Esophagus muscularis mucosa (tissue), 4 donors: ENCODE measurements at places on chromosomes 13 and 19.

DNA sequence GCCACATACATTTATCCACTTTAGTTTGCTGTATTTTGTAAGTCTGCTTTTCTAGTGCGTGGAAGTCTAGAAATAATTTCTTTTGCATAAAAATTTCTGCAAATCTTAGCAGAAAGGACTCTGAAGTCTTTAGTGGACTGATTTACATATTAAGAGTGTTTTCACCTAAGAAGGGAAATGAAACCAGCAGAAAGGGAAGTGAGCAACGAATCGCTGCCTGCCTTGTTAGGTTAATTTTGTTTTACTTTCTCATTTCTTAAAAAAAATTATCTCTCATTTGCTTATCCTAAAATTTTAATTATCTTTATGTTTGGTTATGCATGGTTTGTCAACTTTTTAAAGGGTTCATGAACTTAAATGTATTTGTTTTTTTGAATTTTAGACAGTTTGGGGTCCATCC, 767 bp upstream of the GPR18 start:
- no peak for DNase-seq

DNA sequence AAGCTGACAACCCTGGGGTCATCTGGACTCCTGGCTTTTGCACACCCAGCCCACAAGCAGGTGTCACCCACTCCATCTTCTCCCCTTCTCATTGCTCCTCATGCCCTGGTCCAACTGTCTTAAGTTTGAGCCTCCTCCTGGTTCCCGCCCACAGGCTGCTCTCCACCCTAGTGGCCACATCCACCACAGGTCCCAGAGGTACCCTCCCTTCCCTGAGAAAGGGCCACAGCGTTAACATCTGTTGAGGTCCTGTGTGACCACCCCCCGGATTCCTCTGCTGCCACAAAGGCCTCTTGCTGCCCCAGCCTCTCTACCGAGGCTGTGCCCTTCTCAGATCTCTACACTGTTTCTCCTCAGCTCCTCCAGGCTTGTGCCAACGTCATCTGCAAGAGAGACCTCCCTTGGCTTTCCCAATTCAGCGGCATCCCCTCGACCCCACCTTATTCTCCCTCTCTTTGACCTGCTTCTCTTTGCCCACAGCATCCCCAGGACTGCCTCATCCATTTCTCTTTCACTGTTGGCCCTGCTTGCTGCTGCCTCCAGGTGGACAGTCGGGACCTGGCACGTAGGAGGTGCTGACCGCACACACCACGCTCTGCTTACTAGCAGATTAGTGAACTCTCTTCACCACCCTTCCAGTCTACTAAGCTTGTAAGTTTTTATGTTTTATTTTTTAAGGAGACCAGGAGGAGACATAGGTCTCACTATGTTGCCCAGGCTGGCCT, 33.3 kb downstream of the SUGP2 start:
- DNase-seq = no peak

GRCh38 chr19:41753936-41754529, 1.3 kb upstream of the CEACAM6 start:
- DNase-seq = no peak

- no peak for DNase-seq
Measured at GRCh38 chr19:35476149-35476548, 14.1 kb downstream of the KRTDAP start.

DNA sequence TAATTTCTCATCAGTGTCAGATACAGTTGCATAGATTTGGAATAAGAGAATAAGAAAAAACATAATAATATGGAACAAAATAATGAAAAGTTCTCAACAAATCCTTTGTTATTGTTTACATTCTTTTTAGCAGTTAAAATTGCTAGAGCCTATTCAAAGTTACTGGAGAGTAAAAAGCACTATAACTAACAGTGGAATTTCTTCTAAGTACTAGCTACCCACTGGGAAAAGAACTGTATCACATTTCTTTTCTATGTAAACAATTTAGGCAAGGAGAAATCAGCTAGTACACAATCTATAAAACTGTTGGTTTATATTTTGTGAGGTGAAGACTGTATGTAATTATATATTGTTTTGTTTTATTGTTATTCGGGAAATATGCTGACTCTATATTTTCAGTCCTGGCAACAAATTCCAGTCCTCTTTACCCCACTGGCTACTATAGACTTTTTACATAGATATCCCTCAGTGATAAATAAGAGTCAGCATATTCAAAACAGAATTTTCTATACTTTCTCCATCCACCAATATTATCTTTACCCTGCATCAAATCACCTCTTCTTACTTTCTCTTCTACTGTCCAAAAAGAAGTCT, 222.0 kb downstream of the PCDH9 start:
- DNase-seq = no peak

DNA sequence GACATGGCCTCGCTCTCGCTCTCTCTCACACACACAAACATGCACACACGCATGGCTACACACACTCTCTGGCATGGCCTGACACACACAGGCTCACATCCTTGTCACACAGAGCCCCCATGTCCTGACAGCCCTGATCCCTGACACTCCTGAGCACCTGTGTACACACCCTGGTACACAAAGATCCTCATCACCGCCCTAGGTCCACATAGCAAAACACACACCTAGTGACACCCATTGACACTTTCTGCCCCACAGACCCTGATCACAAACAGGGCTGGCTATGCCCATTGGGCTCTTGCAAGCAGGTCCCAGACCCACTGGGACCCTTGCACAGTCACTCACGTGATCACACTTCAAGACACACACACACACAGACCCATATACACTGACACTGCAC, 4.0 kb upstream of the NFIX start:
- no peak for DNase-seq

DNA sequence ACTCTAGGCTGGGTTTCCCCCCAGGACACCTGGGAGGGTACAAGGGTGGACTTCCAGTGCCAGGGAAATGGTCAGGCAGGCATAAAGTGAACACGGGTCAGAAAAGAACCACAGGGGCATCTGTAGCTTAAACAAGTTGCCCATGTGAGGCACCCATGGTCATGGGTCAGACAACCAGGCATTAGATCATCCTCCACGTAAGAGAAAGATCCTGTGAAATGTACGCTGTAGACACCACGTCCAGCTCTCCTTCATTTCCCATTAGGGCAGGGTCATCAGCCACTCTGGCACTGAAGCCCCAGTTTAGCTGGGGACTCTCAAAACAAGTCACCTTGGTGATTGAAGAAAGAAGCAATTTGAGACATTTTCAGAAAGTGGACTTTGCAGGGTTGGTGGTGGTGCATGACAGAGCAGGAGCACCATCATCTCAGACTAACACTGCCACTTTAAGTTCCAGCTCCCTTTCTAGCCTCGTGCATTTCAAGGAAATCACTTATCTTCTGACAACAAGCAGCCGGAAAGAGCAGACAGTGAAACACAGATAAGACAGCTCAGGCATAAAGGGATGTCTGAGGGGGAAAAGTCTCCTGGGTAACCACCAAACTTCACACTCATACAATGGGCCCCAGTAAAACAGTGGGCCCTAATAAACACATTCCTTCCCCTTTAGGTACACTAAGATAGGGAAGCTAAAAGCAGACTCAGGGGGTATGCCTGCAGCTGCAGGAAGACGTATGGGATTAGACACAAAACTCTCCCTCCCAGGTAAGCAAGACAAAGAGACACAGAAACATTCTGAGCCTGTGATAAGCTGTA, 16.1 kb upstream of the SIGLEC6 start:
- no peak for DNase-seq

GRCh38 chr13:107866032-107866940, 349.1 kb downstream of the LIG4 start:
- no peak for DNase-seq

DNA sequence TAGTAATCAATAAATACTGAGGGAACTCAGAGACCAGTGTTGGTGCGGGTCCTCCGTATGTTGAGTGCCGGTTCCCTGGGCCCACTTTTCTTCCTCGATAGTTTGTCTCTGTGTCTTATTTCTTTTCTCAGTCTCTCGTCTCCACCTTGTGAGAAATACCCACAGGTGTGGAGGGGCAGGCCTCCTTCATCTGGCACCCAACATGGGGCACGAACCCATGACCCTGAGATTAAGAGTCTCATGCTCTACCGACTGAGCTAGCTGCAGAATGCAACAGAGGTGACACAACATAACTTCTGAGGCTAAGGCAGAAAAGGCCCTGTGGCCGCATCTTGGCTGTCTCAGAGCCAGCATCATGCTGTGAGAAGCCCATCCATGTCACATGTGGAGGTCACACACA, 5.3 kb upstream of the ZNF613 start:
- no peak for DNase-seq

- no peak for DNase-seq
Measured at GRCh38 chr13:26236296-26236695, 14.2 kb upstream of the RNF6 start.

DNA sequence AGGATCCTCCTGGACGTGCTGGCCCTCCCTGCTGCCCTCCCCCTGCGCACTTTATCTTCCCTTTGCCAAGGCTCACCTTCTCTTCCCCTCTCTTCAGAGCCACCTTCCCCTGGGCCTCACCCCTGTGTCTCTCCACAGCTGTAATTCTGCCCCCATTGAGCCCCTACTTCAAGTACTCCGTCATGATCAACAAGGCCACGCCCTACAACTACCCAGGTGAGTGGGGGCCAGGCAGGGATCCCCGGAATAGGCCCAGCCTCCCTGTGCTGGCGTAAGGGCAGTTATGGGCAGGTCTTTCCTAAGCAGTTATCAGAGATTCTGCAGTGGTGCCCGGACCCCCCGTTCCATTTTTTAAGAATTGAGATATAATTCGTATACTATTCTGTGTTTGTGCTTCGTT, 3.1 kb downstream of the NDUFA3 start:
- DNase-seq = no peak

- no peak for DNase-seq
Measured at GRCh38 chr19:17946965-17947784, 14.4 kb downstream of the CCDC124 start.

DNA sequence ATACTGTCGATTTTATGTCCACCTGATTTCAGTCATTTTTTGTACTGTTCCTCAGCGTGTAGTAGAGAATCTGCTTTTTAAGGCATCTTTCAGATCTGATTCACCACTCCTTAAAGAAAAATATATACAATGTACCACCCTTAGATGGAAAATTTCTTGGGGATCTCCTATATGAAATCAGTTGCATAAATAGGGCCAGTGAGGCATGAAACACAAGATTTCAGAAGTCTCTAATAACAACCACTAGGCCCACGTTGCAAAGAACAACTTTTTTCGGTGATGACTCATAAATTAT, 1.4 kb downstream of the USP12 start:
- no peak for DNase-seq

- DNase-seq = no peak
Measured at GRCh38 chr13:40127925-40128324, 472.5 kb downstream of the COG6 start.

DNA sequence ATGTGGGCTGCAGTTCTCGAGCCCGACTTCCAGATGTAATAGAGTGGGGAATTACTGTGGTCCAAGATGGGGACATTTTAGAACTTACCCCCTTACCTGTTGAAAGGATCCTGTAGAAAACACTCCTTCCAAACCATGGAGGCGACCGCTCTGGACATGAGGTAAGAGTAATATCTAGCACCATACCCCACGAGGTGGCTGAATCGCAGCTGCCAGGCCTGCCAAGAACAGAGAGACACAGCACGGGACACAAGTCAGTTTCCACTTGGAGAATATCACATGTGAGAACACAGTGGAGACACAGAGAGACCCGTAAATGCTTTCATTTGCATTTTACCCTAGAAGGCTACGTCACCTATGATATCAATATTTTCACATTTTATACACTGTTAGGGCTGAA, 129.2 kb downstream of the MIPEP start:
- DNase-seq = no peak

GRCh38 chr13:41938918-41939317, 22.0 kb downstream of the VWA8 start:
- DNase-seq = no peak

DNA sequence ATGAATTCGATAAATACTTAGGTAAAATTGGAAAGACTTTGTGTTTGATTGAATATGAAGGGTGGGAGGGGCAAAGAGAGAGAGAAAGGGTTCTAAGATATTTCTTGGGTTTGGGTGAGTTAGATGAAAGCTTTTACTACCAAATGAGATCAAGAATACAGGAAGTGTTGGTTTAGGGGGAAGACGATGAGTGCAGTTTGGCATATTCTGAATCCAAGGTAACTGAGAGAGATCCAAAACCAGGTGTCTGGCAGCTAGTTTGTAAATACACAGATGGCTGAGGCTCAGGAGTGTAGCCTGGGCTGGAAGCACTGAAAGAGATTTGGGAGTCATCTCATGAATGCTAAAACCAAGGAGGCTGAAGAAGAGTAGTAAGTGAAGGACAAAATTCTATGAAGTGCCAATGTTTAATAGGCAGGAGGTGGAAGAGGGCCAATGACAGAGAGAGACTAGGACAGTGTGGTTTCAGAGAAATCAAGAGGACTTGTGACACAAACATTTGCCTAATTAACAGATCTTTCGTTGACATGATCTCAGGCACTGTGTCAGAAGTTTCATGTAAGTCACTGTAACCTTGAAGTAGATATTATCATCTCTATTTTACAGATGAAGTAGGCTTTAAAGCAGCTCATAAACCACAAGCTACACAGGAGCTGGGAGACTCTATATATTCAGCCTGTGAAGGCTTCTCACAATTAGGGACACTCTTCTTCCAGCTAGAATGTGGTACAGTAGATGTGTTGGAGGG, 70.2 kb upstream of the ZDHHC20 start:
- no peak for DNase-seq

- DNase-seq = peak; percentile 10
Measured at GRCh38 chr19:41535029-41535622, 40.8 kb upstream of the CEACAM21 start.

DNA sequence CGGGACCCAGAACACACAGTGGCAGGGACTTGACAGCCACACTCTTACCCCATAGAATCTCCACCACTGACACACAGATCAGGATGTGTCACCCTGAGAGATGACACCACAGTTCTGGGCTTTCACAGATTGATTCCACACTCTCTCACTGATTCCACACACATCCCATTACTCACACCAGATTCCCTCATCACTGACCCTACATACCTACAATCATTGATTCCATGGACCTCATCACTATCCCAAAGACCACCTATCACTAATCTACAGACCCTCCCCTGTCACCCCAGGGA, 57.6 kb upstream of the ZNF527 start:
- DNase-seq = no peak

- no peak for DNase-seq
Measured at GRCh38 chr19:14450168-14450874, 17.2 kb downstream of the PKN1 start.

- DNase-seq = no peak
Measured at GRCh38 chr19:4443966-4444764, 13.4 kb downstream of the UBXN6 start.

DNA sequence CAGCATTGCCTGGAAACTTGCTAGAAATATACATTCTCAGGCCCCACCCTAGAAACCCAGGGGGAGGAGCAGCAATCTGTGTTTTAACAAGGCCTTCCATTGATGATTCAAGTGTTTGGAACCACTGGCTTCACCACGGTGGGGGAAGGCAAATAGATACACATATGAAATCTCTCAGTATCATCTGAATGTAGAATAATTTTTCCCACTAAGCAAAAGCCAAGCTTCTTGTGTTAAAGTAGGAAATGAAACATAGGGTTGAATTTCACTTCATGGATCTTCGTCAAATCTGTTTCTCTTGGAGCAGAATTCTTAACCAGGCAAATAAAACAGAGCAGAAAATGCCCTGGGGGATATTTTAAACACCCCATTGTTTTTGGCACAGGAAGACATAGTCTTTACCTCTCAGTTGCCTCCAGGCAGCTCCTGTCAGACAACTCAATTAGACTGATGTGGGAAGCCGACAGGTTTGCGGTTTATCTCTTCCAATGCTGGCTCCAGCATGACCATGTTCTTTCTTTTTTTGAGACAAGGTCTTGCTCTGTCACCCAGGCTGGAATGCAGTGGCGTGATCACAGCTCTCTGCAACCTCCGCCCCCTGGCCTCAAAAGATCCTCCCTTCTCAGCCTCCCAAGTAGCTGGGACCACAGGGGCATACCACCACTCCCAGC, 213.0 kb downstream of the FOXO1 start:
- no peak for DNase-seq
